ENCODE measurements at places on chromosomes 6 and 20.

DNA sequence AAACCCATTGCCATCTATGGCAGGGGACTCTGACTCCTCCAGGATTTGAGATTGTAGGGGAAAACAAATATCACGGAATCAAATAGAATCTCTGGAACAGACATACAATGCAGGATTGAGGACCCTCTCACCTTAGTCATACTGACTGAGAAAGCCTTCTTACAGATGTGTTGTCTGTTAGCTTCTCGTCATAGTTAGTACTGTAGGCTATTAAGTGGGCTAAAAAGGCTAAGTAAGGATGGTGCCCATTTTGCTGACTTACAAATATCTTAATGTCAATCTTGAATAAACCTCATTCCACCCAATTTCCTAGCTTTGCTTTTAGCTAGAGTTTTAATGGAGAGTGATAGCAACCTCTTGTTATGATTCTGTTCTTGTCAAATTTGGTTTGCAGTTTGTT is 352.4 kb downstream of the QKI start:
- DNase-seq: no peak
- no peaks in the 10 kb centered on the region for H3K4me1 ChIP-seq
- H3K27me3 ChIP-seq: peaks cover 7% of the 10 kb centered on the region
- H3K27ac ChIP-seq: no peak overlapping the region
- no peak overlapping the region for H3K4me3 ChIP-seq

GRCh38 chr20:5279661-5280060 is 37.1 kb downstream of the PROKR2 start:
- no peaks in the 10 kb centered on the region for H3K36me3 ChIP-seq
- no peaks in the 10 kb centered on the region for H3K4me1 ChIP-seq
- no peak for DNase-seq
- no peak overlapping the region for H3K4me3 ChIP-seq
- no peak overlapping the region for H3K27ac ChIP-seq

- no peaks in the 10 kb centered on the region for H3K4me1 ChIP-seq
- no peak overlapping the region for H3K4me3 ChIP-seq
- H3K27me3 ChIP-seq: no peaks in the 10 kb centered on the region
Observed at GRCh38 chr6:132304891-132305305, 96.4 kb downstream of the MOXD1 start.

- DNase-seq: no peak
- no peaks in the 10 kb centered on the region for H3K36me3 ChIP-seq
- 0 out of 3 replicates have a peak, but pooled peaks cover 3% of the 10 kb centered on the region for H3K27me3 ChIP-seq
- H3K4me3 ChIP-seq: no peak overlapping the region
- no peak overlapping the region for H3K27ac ChIP-seq
Observed at GRCh38 chr6:151164383-151164782, 75.4 kb upstream of the AKAP12 start.

DNA sequence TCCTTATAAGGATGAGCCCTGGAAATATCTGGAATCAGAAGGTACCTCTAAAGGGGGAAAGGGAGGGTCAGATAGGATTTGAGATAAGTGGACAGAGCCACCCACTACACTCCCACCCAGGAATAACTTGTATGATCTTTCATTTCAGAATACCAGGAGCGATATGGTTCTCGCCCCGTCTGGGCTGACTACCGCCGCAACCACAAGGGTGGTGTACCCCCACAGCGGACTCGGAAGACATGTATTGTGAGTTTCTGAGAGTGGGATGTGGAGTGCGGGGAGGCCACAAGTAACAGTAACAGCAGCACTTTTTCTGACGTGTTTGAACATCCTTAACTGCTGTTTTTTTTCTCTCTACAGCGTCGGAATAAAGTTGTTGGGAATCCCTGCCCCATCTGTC is 1.9 kb downstream of the MRPS18B start:
- no peak overlapping the region for H3K27ac ChIP-seq
- peaks cover 12% of the 10 kb centered on the region for H3K36me3 ChIP-seq
- peaks cover 15% of the 10 kb centered on the region for H3K4me1 ChIP-seq
- H3K4me3 ChIP-seq: no peak overlapping the region
- no peak for DNase-seq

DNA sequence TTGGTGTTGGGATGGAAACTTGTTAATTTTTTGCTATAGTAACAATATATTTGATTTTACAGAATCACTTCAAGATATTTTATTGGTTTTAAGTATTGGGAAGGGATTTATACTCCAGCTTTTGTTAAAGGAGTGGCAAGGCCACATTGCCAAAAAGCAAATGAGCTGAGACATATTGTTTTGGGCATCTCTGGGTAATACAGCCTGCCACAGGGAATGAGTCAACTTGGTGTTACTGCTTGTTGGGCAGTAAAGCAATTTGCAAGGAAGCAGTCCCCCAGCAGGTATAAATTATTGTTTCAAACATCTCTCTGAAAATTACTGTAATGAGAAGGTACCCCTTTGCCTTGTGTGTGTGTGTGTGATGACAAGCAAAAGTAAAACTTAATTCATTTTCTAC is 868.3 kb upstream of the FLRT3 start:
- H3K4me3 ChIP-seq: no peak overlapping the region
- DNase-seq: no peak
- no peaks in the 10 kb centered on the region for H3K36me3 ChIP-seq
- no peak overlapping the region for H3K27ac ChIP-seq
- H3K4me1 ChIP-seq: no peaks in the 10 kb centered on the region

DNA sequence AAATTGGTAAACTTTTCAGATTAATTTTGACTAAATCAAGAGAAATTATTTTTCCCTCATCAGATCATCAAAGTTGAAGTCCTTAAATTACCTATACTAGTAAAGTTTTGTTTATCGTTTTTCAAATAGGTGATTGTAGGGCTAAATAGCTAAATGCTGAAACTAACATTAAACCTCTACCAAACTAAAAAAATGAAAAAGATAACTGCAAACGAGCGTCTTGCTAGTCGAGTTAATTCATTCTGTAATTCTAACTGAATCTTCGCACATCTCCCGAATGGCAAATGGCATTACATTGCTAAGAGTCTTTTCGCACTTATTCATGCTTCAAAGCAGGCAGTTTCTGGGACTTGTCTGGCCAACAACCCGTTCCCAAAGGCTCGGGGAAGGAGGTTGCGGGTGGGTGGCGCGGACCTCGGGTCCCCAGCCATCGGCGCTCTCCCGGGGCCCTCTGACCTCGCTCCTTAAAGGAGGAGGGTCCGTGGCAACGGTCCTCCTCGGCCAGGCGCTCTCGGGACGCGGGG is 43.8 kb downstream of the POPDC3 start:
- no peaks in the 10 kb centered on the region for H3K36me3 ChIP-seq
- H3K27me3 ChIP-seq: peaks cover 4% of the 10 kb centered on the region
- no peak for DNase-seq
- H3K4me3 ChIP-seq: peak overlapping the region; percentile 70
- peaks cover 7% of the 10 kb centered on the region for H3K4me1 ChIP-seq
- H3K27ac ChIP-seq: no peak overlapping the region

- no peaks in the 10 kb centered on the region for H3K36me3 ChIP-seq
- DNase-seq: no peak
- no peaks in the 10 kb centered on the region for H3K4me1 ChIP-seq
- no peak overlapping the region for H3K4me3 ChIP-seq
- no peaks in the 10 kb centered on the region for H3K27me3 ChIP-seq
Observed at GRCh38 chr6:141809901-141810300, 322.8 kb upstream of the GJE1 start.

- no peaks in the 10 kb centered on the region for H3K36me3 ChIP-seq
- no peak overlapping the region for H3K4me3 ChIP-seq
- no peak for DNase-seq
Observed at GRCh38 chr6:100210137-100211117, 216.4 kb upstream of the MCHR2 start.

GRCh38 chr6:105509506-105510331 is 106.8 kb upstream of the PREP start:
- H3K27ac ChIP-seq: no peak overlapping the region
- H3K4me1 ChIP-seq: no peaks in the 10 kb centered on the region
- DNase-seq: no peak
- H3K27me3 ChIP-seq: no peaks in the 10 kb centered on the region
- no peaks in the 10 kb centered on the region for H3K36me3 ChIP-seq

DNA sequence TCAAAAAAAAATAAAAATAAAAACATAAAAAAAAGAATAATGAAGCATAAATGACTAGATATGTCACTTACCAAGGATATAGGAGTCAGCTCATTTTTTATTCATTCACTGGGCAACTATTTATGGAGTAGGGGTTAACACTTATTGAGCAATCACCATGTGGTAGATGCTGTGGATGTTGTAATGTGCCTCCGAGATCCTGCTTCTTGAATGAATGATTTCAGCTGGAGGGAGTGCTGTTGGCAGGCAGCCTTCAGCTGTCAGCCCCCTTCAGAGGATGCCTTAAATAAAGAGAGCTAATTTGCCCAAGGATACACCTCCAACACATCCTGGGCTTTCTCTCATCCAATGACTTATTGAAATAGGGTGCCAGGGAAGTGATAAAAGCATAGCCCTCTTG is 229.5 kb upstream of the DTNBP1 start:
- no peak overlapping the region for H3K4me3 ChIP-seq
- H3K4me1 ChIP-seq: no peaks in the 10 kb centered on the region
- no peaks in the 10 kb centered on the region for H3K27me3 ChIP-seq
- DNase-seq: no peak
- H3K27ac ChIP-seq: no peak overlapping the region

DNA sequence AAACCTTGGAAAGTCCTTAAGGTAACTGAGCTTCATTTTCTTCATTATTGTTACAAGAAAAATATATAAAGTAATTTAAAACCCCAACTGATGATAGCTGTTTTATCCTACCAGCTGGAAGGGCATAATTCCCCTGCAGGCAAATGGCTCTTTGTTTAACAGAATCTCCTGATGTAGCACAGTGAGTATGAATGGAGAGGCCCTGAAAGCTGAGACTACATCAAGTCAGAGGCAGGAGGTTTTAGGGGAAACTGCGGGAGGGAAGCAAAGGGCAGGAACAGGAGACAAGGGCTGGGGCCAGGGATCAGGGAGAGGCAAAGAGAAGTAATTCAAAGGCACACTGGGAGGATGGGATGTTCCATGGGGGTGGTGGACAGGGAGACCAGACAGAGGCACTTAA is 119.0 kb upstream of the LRFN2 start:
- no peaks in the 10 kb centered on the region for H3K36me3 ChIP-seq
- no peak overlapping the region for H3K4me3 ChIP-seq
- no peak overlapping the region for H3K27ac ChIP-seq
- DNase-seq: no peak
